Cardiac atrium fibroblast (primary cell): ENCODE measurements at places on chromosomes 16 and 17. TPM values are rescaled to one million over a fixed set of nuclear protein-coding genes. Genes with fewer than 3 reads are reported as not detected.

Gene UTS2R
- not detected in 2 replicates for total RNA-seq

Gene NOXO1
- 0.32 TPM in 1 of 2 replicates, not detected in the other for total RNA-seq

Gene ABCA10
- 0.32 TPM in 1 of 2 replicates, not detected in the other for total RNA-seq

Gene CLDN9
- total RNA-seq, result not detected in 2 replicates

Gene TEX19
- not detected in 2 replicates for total RNA-seq

Gene PROCA1
- total RNA-seq, result under 0.01 TPM in 1 of 2 replicates, not detected in the other

Gene CA10
- not detected in 2 replicates for total RNA-seq

Gene CDRT15L2
- total RNA-seq, result not detected in 2 replicates

Gene SHISA6
- not detected in 2 replicates for total RNA-seq

Gene MT4
- not detected in 2 replicates for total RNA-seq
